NCI-H1417 (cell line): ENCODE measurements at places on chromosomes 16 and 17.

DNA sequence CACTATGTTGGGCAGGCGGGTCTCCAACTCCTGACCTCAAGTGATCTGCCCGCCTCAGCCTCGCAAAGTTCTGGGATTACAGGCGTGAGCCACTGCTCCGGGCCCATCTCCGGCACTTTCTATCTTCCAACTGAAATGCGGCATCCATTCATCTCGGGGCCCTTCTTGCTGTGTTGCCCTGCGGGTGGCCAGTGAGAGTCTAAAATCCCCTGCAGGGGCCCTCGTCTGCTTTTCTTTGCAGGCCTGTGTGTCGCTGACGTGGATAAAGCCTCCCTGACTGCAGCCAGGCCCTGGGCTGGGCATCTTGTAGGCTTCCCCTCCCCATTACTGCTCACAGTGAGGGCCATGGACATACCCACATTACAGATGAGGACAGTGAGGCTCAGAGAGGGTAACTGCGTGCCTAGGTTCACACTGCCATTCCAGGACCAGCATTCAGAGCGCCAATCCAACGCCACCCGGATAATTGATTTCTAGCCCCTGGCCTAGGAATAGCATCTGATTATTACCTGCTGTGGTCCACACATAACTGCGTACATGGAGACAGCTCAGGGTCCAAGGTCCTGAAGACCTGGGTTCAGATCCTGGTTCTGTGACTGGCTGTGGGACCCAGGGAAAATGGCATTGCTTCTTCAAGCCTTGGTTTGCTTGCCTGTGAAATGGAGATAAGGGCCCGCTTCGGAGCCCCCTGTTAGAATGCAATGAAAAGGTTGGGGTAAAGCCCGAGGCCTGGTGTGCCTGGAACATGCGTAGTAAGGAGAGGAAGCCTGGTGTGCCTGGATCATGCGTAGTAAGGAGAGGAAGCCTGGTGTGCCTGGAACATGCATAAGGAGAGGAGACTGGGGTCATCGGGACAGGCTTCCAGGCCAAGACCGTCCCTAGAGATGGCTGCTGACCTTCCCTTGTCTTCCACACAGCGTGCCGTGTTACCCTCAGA is 25.0 kb downstream of the CRISPLD2 start:
- no peak for DNase-seq

DNA sequence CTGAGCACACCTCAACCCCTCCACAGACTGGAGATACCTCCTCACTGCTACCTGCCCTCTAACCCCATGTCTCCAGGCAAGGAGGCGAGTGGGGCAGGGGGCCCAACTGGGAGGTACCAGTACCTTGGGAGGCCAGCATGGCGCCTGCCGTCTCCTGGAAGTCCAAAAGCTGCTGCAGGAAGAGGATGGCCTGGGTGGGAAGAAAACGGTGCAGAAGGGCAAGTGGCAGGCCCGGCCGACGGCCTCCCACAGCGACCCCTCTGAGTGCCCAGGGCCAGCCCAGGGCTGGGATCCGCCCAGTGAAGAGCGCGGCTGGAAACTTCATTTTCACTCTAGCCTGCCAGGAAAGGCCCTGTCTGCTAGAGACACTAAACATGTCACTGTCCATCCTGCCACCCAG is 8.5 kb downstream of the ZACN start:
- DNase-seq = no peak

GRCh38 chr17:42321555-42321954 is 33.3 kb downstream of the STAT5A start:
- DNase-seq = no peak

DNA sequence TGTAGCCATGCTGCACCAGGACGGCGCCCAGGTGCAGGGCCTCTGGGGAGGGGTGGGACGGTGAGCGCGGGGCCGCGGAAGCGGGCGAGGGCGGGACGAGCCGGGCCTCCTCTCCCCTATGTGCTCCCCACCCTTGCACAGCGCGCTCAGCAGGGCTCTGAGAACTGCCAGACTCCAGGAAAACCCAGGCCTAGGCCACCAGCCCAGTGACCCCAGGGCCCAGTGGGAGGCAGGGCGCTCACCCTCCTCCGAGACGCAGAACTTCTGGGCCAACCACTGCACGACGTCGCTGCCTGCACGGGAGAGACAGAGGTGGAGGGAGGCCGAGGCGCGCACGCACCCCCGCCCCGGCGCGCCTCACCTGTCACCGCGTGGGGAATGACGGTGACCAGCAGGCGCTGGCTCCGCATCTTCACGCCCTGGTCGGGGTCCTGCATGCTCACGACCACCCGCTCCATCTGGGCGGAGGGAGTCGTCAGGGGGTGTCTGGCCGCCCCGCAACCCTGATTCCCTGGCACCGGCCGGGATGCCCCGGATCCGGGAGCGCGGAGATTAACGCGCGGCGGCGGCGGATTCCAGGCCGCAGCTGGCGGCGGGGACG is 603 bp downstream of the RGS11 start:
- peak; percentile 50 for DNase-seq

- no peak for DNase-seq
Observed at GRCh38 chr16:11253009-11253994, 2.7 kb downstream of the SOCS1 start.

GRCh38 chr17:60106340-60107059 is 27.8 kb upstream of the HEATR6 start:
- DNase-seq = no peak

DNA sequence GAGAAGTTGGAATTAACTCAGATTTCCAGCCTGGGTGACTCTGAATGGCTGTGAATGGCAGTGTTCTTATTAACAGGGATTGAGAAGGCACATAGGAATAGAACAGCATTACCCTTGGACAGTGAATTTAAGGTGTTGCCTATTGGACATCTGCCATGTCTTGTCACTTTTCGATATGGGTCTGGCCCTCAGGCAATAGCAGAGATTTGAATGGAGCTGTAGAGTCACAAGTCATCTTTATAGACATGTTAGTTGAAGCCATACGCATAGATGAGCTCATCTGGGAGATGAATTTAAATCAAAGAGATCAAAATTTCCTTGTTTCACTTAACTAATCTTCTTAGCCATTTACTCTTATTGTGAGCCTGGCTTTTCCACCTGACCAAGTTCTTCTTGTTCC is 14.9 kb upstream of the DHRS11 start:
- no peak for DNase-seq

GRCh38 chr17:77454242-77455095 is 313.7 kb downstream of the SEC14L1 start:
- no peak for DNase-seq

DNA sequence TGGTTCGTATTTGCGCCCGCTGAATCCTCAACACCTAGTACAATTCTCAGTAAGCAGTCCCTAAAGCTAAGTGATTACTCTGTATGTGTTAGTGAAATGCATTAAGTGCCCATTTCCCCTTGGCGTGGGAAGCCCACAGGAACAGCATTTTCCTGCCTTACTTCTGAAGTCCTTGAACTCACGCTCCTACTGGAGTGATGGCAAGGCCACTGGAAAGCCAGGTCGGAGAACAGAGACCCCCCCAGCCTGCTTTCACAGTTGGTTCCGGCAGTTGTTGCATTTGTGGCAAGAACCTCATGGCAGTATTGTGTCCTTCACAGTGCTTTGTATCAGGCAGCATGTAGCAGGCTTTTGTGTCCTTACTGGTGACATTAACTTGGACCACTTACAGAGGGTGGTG is 340.7 kb downstream of the CDH13 start:
- DNase-seq = no peak

DNA sequence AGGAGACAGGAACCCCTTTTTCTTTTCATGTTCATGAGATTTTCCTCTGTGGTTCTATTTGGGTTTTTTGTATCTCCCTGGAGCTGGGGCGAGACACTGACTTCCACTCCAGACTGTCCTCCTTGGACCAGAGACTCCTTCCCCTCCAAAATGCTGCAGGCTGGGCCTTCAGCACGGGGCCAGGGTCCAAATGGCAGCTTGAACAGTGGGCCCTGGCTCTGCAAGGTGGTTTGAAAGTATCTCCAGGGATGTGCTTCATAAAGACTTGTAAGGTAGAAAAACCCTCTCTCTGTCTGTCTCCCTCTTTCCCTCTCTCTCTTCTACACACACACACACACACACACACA is 236.1 kb downstream of the ZNF423 start:
- DNase-seq = no peak

GRCh38 chr17:8173056-8173870 is 2.9 kb downstream of the TMEM107 start:
- peak; percentile 96 for DNase-seq

DNA sequence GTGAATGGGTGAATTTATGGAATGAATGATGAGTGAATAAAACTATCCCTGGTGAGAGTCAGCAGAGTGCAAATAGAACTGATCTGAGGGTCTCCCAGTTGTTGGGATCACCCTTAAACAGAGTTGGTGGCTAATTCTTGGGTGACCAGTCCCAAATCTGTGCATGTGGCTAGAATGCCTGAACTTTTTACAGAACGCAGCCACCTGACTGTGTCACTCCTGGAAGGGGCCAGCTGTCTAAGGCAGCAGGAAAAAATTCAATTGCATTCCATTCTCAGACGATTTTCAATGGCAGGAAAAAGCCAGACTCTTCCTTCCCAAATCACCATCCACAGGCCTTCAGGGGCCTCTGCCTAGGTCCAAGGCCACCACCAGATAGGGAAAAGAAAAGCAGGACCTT is 43.5 kb downstream of the BEAN1 start:
- DNase-seq = no peak

GRCh38 chr17:30573603-30574175 is 96.5 kb downstream of the GOSR1 start:
- DNase-seq = no peak

- no peak for DNase-seq
Observed at GRCh38 chr17:77019893-77020379, 120.8 kb upstream of the SEC14L1 start.

- peak; percentile 57 for DNase-seq
Observed at GRCh38 chr17:80773243-80773991, 218.2 kb upstream of the CHMP6 start.

- DNase-seq = no peak
Observed at GRCh38 chr16:75660321-75660720, 12.7 kb downstream of the TERF2IP start.

GRCh38 chr17:8871081-8871581 is 3.7 kb upstream of the PIK3R6 start:
- no peak for DNase-seq

- DNase-seq = no peak
Observed at GRCh38 chr17:74750327-74751069, 2.1 kb downstream of the NHERF1 start.

DNA sequence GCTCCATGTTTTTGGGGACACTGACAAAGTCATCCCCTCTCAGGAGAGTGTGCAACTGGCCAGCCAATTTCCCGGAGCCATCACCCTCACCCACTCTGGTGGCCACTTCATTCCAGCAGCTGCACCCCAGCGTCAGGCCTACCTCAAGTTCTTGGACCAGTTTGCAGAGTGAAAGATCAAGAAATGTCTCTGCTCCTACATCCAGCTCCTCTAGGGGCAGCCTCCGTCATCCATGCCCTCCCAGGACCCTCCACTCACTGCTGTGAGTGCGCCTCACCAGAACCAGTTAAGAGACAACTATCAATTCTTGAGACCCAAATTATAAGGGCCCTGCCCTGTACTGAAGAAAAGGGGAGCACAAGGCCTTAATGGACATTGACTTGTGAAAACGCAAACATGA is 1.1 kb downstream of the OVCA2 start:
- no peak for DNase-seq

GRCh38 chr16:78258375-78259065 is 159.1 kb downstream of the WWOX start:
- peak; percentile 2 for DNase-seq

- DNase-seq = peak; percentile 69
Observed at GRCh38 chr16:49464093-49464492, 90.5 kb downstream of the C16orf78 start.

GRCh38 chr17:42669977-42670788 is 6.6 kb downstream of the PLEKHH3 start:
- DNase-seq = no peak

DNA sequence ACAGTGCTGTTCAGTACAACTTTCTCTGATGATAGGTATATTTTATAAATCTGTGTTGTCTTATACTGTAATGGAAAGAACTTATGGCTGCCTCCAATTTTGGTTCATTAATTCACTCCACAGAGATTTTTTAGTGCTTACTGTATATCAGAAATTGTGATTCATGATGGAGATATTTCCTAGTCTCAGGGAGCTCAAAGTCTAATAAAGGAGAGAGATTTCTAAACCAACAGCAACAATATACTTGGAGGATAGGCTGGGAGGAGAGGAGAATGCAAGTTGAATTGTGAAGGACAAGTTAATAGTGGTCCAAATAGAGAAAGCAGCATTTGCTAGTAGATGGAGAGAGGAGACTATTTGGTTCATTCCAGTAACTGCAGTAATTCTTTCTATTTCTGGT is 63.5 kb downstream of the TANC2 start:
- DNase-seq = no peak

GRCh38 chr16:77905374-77905920 is 116.9 kb upstream of the CLEC3A start:
- peak; percentile 82 for DNase-seq

DNA sequence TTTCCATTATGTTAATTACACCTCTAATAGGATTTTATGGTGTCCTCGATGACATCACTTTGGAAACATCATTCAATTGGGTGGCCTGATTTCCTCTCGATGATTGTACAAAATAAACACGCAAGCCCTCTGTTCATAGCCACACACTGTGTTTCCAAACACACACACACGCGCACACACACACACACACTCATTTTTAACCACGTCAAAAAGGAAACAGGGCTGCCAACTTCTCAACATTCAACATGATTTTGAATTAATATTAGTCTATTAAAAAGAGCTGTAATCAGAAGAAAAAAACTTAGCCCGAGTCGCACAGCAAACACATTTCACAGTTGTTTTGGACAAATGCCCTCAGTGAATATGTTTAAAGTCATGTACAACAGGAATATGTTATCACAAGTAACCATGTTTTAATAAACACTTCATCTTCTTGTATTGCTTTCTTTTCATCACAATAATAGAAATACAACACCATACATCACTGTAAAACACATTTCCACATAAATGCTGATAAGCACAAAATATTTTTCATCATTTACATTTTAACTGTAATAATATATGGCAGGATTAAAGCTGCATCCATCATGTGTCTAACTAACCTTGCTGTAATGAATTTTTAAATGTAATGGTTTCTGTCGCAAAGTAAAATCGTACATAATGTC is 219.1 kb upstream of the IRX3 start:
- peak; percentile 20 for DNase-seq

GRCh38 chr17:42026857-42027589 is 7.1 kb downstream of the NKIRAS2 start:
- no peak for DNase-seq
